ENCODE measurements at places on chromosomes 3 and 15. TPM values are rescaled to one million over a fixed set of nuclear protein-coding genes. Genes with fewer than 3 reads are reported as not detected.

DNA sequence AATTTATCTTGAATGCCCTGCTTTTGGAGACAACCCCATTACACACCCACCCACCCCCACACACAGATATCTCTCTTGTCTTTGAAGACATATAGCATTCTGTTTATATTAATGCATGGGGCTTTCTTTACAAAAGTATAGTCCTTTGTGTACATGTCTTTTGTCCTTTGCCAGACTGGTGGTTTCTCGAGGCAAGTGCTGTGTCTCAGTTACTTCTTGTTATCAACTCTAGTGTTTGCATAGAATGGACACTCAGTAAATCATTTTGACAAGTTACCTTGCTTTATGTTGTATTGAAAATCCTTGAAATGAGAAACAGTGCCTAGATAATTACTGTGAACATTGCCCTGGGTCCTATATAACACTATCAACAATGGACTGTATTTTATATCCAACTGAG is 33.9 kb downstream of the KBTBD8 start:
- H3K4me3 ChIP-seq, result no peak overlapping the region
- H3K27ac ChIP-seq, result no peak overlapping the region
- H3K36me3 ChIP-seq, result no peaks in the 10 kb centered on the region
- peaks cover 4% of the 10 kb centered on the region for H3K4me1 ChIP-seq

DNA sequence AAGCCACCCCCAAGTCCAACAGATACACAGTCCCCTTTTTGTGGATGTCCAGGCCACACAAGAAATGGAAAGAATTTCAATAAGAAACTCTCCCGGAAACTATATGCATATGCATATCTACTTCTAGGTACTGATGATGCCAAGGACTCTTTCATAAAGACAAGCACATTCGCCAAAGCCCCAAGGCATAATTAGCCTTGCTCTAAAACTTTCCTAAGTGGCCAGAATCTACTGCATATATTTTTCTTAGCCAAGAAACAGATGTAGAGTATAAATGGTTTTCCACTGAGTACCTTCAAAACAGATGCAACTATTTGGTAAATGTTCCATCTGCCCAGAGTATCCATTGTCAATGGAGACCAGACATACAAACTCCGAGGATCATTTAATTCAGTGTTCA is 73.9 kb downstream of the MAGI1 start:
- H3K36me3 ChIP-seq, result no peaks in the 10 kb centered on the region
- peaks cover 10% of the 10 kb centered on the region for H3K4me1 ChIP-seq
- DNase-seq, result no peak
- H3K4me3 ChIP-seq, result no peak overlapping the region

The TSPAN3 gene
- 24.9 TPM for total RNA-seq

GRCh38 chr3:12512534-12513118 is 28.3 kb downstream of the TSEN2 start:
- no peak for DNase-seq
- H3K4me1 ChIP-seq, result no peaks in the 10 kb centered on the region
- H3K36me3 ChIP-seq, result peaks cover 23% of the 10 kb centered on the region
- no peaks in the 10 kb centered on the region for H3K27me3 ChIP-seq
- no peak overlapping the region for H3K4me3 ChIP-seq

The SCAMP5 gene
- total RNA-seq, result 0.15 TPM

GRCh38 chr3:28117598-28117997 is 123.8 kb upstream of the CMC1 start:
- no peak for DNase-seq
- H3K4me1 ChIP-seq, result no peaks in the 10 kb centered on the region
- H3K36me3 ChIP-seq, result no peaks in the 10 kb centered on the region
- no peak overlapping the region for H3K27ac ChIP-seq
- no peak overlapping the region for H3K4me3 ChIP-seq
- no peaks in the 10 kb centered on the region for H3K27me3 ChIP-seq

- peaks cover 2% of the 10 kb centered on the region for H3K27me3 ChIP-seq
- H3K36me3 ChIP-seq, result no peaks in the 10 kb centered on the region
These were observed 45.2 kb downstream of the RPN1 start for GRCh38 chr3:128605091-128606046.

DNA sequence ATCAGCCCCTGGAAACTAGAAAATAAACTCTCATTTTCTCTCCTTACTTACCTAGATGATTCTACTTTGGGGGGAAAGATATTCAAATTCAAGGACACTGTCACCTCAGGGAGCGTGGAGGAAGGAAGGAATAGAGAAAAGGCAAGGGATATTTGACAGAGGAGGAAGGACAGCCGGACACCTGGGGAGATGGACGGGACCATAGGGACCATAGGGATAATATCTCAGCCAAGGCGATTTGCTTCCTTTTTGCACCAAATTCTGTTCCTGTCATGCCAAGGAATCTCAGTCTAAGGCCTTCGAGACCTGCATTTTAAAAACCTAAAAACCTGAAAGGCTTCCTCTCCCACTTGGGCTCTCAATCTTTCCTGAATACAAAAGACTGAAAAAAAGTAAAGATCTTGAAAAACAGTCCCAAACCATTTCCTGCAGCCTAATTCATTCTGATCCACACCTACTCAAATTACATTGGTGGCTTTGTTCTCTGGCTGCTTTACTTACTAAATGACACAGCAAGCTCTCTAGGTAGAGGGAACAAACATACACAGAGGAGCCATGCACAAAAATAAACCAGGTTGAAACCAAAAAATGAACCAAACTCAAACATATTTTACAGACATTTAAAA is 73.9 kb upstream of the SLC24A5 start:
- H3K4me3 ChIP-seq, result no peak overlapping the region
- H3K27me3 ChIP-seq, result peaks cover 5% of the 10 kb centered on the region
- H3K36me3 ChIP-seq, result no peaks in the 10 kb centered on the region
- no peak overlapping the region for H3K27ac ChIP-seq

GRCh38 chr3:159765030-159765859 is 223.4 kb upstream of the IL12A start:
- peaks cover 16% of the 10 kb centered on the region for H3K4me1 ChIP-seq
- H3K27me3 ChIP-seq, result peaks cover 42% of the 10 kb centered on the region
- DNase-seq, result peak; percentile 8
- no peaks in the 10 kb centered on the region for H3K36me3 ChIP-seq
- H3K27ac ChIP-seq, result no peak overlapping the region

The P2RY13 gene
- not detected for total RNA-seq

DNA sequence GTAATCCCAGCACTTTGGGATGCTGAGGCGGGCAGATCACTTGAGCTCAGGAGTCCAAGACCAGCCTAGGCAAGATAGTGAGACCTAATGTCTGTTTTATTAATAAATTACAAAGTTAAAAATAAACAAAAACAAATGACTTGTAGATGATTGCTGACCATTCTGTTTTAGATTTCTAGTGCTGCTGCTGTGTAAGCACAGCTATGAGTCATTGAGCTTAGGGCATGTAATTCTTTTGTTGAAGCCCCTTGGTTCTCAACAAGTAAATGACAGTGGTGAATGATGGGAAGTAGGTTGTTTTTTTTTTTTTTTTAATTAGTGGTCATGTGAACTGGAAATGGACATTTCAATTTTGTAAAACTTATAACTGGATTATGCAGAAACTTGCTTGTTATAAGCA is 63.3 kb downstream of the LEO1 start:
- DNase-seq, result no peak
- no peaks in the 10 kb centered on the region for H3K4me1 ChIP-seq

- H3K36me3 ChIP-seq, result no peaks in the 10 kb centered on the region
- DNase-seq, result no peak
- no peak overlapping the region for H3K27ac ChIP-seq
- peaks cover 42% of the 10 kb centered on the region for H3K4me1 ChIP-seq
- no peak overlapping the region for H3K4me3 ChIP-seq
- no peaks in the 10 kb centered on the region for H3K27me3 ChIP-seq
These were observed 64.8 kb downstream of the ZBTB20 start for GRCh38 chr3:115082260-115082659.

The PPP2R3A gene
- total RNA-seq, result 0.17 TPM

GRCh38 chr3:18438586-18438985 is 13.4 kb upstream of the SATB1 start:
- peaks cover 82% of the 10 kb centered on the region for H3K36me3 ChIP-seq
- DNase-seq, result peak; percentile 83
- H3K4me1 ChIP-seq, result peaks cover 30% of the 10 kb centered on the region
- H3K4me3 ChIP-seq, result peak overlapping the region; percentile 76

The DPPA2 gene
- total RNA-seq, result not detected

DNA sequence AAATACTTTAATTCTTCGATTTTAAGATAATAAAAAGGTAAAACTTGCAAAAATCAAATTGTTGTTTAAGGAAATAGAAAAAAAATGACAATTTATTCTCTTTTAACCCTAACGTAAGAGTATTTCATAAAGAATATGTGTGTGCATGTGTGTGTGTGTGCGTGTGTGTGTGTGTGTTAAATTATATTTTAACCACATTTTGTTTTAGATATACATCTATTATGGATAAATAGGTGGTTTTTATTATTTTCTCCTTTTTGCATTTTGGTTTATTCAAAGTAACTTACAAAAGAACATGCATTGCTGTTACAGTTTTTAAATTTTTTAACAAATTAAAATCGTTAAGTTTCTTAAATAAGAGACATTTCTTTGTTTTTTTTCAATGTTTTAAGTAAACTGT is 414.4 kb downstream of the NAALADL2 start:
- H3K36me3 ChIP-seq, result no peaks in the 10 kb centered on the region
- no peaks in the 10 kb centered on the region for H3K4me1 ChIP-seq
- H3K27me3 ChIP-seq, result no peaks in the 10 kb centered on the region
- H3K27ac ChIP-seq, result no peak overlapping the region

DNA sequence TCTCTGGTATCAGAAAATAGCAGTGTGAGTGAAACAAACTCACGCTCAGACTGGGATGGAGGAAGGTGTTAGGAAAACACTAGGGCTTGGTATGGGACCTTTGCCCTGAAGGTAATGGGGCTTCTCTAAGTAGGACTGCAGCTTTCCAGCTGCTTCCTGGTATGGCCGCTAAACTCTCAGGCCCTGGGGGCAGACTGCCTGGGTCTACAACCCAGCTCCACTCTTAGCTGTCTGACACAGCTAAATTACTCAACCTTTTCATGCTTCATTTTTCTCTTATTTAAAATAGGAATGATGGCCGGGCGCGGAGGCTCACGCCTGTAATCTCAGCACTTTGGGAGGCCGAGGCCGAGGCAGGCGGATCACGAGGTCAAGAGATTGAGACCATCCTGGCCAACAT is 5.2 kb upstream of the YEATS2 start:
- DNase-seq, result no peak
- no peak overlapping the region for H3K27ac ChIP-seq
- peaks cover 5% of the 10 kb centered on the region for H3K4me1 ChIP-seq
- H3K4me3 ChIP-seq, result no peak overlapping the region

DNA sequence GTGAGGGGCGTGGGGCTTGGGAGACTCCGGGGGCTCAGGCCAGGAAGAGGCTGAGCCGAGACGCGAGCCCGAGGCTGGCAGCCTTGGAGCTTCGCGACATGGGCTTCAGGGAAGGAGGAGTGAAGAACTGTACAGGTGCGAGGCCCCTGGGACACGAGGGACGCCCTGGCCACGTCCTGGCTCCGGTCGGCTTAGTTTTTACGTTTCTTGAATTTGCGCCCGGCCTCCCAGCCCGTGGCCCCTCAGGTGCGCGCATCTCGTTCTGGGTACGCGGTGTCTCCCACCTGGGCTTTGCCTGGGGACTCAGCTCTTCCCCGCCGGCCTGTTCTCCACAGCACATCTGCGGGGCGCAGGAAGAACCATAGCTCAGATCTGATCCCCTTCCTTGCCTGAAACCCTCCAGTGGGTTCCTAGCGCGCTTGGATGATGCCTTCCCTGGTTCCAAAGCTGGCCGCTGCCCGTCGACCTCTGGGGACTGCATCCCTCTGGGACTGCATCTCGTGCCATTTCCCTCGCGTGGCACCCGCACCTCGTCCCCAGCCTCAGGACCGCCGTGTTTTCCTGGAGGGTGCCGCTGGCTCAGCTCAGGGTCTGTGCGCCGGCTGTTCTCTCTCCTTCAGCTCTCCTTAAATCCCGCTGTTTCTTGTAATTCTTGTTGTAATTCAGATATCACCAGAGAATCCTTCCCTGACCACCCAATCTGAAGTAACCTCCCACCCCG is 614 bp downstream of the CHCHD6 start:
- H3K4me3 ChIP-seq, result peak overlapping the region; percentile 97
- H3K27me3 ChIP-seq, result peaks cover 4% of the 10 kb centered on the region
- no peak overlapping the region for H3K27ac ChIP-seq
- DNase-seq, result peak; percentile 13
- peaks cover 11% of the 10 kb centered on the region for H3K36me3 ChIP-seq

The OR5K2 gene
- total RNA-seq, result not detected

The PAQR9 gene
- not detected for total RNA-seq

- H3K27ac ChIP-seq, result no peak overlapping the region
- no peak overlapping the region for H3K4me3 ChIP-seq
- DNase-seq, result no peak
- H3K36me3 ChIP-seq, result no peaks in the 10 kb centered on the region
- H3K4me1 ChIP-seq, result no peaks in the 10 kb centered on the region
- peaks cover 27% of the 10 kb centered on the region for H3K27me3 ChIP-seq
These were observed 7.3 kb downstream of the TMEM158 start for GRCh38 chr3:45218578-45219390.

- H3K36me3 ChIP-seq, result peaks cover 17% of the 10 kb centered on the region
- H3K27ac ChIP-seq, result no peak overlapping the region
- H3K4me3 ChIP-seq, result no peak overlapping the region
- DNase-seq, result no peak
- H3K27me3 ChIP-seq, result peaks cover 82% of the 10 kb centered on the region
- H3K4me1 ChIP-seq, result peaks cover 42% of the 10 kb centered on the region
These were observed 1.3 kb upstream of the ZIC4 start for GRCh38 chr3:147407498-147408187.

The SOX14 gene
- total RNA-seq, result not detected

- H3K27me3 ChIP-seq, result no peaks in the 10 kb centered on the region
- H3K36me3 ChIP-seq, result peaks cover 10% of the 10 kb centered on the region
- peak overlapping the region; percentile 70 for H3K4me3 ChIP-seq
- no peak for DNase-seq
- H3K4me1 ChIP-seq, result peaks cover 12% of the 10 kb centered on the region
- H3K27ac ChIP-seq, result no peak overlapping the region
These were observed 603 bp upstream of the TRANK1 start for GRCh38 chr3:36945333-36945980.

- no peaks in the 10 kb centered on the region for H3K4me1 ChIP-seq
- no peak for DNase-seq
- no peak overlapping the region for H3K27ac ChIP-seq
- H3K4me3 ChIP-seq, result no peak overlapping the region
- no peaks in the 10 kb centered on the region for H3K36me3 ChIP-seq
These were observed 2.0 kb downstream of the SLC22A14 start for GRCh38 chr3:38283810-38284755.

The RASL12 gene
- total RNA-seq, result not detected

DNA sequence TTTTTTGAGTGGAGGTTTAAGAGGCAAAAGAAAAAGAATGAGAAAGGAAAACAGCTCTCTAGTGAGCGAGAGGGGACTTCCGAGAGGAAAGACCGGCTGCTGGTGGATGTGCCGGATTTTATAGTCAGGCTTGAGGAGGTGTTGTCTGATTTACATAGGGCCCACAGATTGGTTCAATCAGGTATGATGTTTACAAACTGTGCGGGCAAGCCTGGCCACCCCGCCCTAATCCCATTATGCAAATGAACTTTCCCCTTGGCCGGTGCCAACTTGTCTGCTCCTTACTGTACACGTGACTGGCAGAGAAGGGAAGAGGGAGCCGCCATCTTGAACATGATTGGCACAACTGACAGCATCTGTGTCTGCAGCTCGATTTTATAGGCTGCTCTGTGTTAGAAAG is 44.7 kb downstream of the FAM43A start:
- no peak for DNase-seq
- H3K27me3 ChIP-seq, result peaks cover 2% of the 10 kb centered on the region
- no peaks in the 10 kb centered on the region for H3K36me3 ChIP-seq
- H3K27ac ChIP-seq, result no peak overlapping the region

GRCh38 chr3:138441742-138442141 is 7.3 kb downstream of the ESYT3 start:
- H3K27me3 ChIP-seq, result peaks cover 15% of the 10 kb centered on the region
- H3K27ac ChIP-seq, result no peak overlapping the region
- H3K36me3 ChIP-seq, result no peaks in the 10 kb centered on the region
- H3K4me3 ChIP-seq, result no peak overlapping the region
- DNase-seq, result no peak
